ENCODE measurements at places on chromosomes 3 and 15.
A peak's percentile ranks its signal among the peaks of the same experiment; 100 is the strongest.

GRCh38 chr3:50294492-50295403 is 2.5 kb upstream of the IFRD2 start:
- no peak for DNase-seq

DNA sequence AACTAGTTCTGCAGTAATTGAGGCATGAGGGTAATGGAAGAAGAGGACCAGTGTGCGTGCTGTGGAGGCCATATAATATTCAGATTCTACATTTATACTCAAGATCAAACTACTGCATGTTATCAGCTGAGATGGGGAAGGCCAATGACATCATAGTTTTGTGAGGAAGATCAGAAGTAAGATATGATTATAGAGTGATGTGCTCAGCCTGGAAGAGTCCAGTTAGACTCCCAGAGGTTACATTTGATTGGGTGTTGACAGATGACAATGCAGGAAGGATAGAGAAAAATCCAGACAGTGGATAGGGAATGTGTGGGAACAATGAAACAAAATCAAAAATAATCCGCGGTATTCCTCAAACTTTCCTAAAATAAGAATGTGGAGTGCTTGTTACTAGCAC is 35.4 kb downstream of the GOLIM4 start:
- DNase-seq = no peak

DNA sequence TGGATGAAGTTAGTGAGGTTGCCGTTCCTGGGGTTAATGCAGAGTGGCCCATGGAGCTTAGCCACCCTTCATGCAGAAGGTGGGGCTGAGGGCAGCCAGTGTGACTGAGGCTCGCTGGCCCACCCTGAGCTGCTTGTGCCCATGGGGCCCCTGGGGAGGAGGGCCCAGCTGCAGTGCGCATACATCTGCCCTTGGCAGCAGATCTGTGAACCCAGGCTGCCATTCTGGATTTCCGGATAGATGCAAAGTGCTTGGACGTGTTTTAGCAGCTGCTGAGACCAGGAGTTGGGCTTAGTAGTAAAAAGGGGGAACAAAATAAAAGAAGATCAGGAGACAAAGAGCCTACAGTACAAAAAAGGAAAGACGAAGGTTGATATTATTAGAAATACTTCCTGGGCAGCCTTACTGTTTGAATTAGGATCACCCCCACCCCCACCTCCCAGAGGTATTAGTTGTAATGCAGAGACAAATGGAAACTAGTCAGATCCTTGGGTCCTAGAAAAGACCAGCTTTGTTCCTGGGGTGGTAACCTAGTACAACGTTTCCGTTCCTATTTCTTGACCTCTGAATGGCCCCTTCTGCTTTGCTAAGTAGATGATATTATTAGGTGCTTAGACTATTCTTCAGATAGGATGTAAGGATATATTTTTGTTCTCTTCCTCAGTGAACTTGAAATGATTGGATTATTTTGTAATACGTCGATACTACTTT is 70.2 kb downstream of the IGF1R start:
- no peak for DNase-seq

GRCh38 chr3:86989006-86989405 is 1.9 kb downstream of the VGLL3 start:
- DNase-seq = no peak

DNA sequence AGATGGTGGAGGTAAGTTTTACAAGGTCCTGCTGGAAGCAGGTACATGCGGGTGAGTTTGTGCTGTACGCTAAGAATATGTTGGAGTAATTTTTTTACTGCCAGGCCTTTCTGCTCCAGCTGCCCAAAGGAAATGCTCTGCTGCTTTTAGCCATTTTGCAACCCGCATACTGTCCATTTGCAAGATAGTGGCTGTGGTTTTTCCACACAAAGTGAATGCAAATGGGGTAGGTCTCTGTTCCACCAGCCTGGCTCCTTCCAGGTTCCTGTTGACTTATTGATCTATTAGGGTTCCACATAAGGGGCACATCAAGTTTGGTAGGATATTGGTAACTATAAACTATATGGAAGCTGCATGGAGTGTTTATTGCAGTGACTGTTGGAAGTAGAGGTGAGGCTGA is 227.1 kb downstream of the SI start:
- DNase-seq = no peak

DNA sequence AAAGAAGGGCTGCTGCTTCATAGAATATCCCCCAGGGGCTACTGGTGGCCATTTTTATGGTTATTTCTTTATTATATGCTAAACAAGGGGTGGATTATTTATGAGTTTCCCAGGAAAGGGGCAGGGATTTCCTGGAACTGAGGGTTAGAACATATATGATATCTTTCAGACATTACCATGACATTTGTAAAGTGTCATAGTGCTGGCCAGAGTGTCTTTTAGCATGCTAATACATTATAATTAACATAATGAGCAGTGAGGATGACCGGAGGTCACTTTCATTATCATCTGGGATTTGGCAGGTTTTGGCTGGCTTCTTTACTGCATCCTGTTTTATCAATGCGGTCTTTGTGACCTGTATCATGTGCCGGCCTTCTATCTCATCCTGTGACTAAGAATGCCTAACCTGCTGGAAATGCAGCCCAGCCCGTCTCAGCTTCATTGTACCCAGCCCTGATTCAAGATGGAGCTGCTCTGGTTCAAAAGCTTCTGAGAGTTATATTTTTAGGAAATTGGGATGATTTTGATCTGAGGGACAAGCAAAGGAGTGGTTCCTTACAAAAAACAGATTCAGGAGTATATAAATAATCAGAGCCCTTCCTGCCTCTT is 9.1 kb upstream of the ZBTB20 start:
- no peak for DNase-seq

DNA sequence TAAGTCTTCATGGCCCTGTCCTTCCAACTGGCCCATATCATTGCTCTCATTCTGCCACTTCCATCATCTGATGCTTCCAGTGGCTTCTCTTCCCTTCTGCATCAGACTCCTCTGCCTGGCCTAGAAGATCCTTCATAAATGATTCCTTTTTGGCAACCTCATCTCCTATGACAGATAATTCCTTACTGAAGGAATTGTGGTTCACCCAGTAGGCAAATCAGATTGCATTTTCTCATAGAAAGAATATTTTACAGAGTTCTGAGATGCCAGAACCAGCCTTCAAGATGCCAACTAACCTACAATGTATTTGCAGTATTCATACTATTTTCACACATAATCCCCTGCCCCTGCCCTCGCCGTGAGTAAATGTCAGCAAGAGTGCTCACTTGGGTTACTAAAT is 423.0 kb upstream of the TGFBR2 start:
- DNase-seq = no peak

- no peak for DNase-seq
Measured at GRCh38 chr3:104519068-104519467, 847.6 kb upstream of the ALCAM start.

DNA sequence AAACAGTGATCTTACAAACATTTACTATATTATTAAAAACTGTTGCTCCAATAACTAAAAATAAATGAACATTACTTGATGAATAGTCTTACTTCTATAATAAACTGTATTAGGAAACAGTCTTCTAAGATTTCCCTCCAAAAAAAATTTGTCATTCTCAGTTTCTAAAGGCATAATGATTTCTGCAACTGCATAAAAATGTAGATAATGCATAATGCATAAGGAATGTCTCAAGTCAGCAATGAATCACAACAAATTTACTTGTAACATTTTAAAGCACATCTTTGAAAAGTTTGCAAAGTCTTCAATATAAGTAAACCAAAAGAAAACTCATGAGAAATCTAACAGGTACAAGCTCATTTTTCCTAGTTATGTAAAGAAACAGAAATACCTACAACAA is 113.5 kb downstream of the VPS13C start:
- peak; percentile 15 for DNase-seq

DNA sequence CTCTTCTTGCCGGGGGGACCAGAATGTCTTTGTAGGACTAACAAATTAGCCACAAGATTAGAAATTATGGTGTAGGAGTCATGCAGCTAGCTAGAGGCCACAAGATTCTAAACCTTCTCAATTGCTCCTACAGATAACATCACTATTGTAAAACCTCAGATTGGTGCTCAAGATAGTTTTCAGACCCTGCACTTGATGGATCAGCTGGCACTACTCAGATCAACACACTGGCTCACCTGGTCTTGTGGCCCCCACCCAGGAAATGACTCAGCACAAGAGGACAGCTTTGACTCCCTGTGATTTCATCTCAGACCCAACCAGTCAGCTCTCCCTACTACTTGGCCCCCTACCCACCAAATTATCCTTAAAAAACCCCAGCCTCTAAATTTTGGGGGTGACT is 124.1 kb upstream of the RASGRP1 start:
- no peak for DNase-seq

DNA sequence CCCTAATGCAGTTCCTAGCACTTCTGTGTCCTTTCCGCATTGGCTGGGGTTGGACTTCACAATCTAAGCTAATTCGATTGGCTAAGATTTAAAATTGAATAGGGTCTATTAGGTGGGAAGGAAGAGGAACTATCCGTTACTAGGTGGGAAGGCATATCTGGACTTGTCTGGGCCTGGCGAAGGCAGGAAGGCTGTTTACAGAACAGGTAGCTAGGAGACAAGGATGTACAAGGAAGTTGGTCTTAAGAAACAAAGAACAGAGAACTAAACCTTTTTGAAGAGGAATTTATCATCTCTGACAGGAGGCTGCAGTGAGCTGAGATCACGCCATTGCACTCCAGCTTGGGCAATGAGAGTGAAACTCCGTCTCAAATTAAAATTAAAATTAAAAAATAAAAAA is 17.3 kb upstream of the ATG7 start:
- no peak for DNase-seq

GRCh38 chr3:187504435-187504834 is 136.2 kb downstream of the RTP4 start:
- DNase-seq = no peak

DNA sequence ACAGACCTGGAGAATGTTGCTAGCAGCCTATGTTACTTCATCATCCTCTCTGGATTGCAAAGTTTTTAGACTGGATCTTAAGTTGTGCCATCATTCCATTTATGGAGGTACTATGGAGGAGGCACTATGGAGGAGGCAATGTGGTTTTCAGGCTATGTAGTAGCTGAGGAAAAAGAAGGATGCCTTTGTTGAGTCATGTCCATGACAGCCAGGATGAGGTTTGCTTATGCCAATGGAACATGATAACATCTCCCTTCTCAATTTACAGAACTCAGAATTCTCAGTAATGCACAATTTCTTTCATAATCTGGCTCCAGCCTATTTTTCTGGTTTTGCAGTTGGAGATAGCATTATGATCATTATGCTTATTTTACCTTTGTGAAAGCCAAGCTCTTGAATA is 65.9 kb upstream of the TMEM108 start:
- no peak for DNase-seq

GRCh38 chr15:82127581-82127980 is 81.8 kb upstream of the MEX3B start:
- DNase-seq = no peak

DNA sequence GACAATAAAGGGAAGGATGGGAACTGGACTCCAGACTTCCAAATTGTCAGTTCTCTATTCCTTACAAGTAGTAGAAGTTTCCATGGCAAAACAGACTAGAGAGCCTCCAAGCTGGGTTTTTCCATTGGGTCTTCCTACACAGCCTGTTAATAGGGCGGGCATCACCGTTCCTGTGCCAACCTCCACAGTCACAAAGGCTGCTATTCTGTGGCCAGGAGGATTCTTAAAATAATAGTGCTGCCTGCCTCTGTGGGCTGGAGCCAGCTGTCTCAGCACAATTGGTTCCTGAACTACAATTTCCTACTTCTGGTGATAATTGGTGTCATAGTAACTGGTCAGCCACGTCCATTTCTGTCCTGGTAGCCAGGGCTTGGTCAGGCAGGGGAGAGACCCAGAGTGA is 38.6 kb downstream of the LYZL4 start:
- DNase-seq = no peak

- peak; percentile 64 for DNase-seq
Measured at GRCh38 chr3:37904601-37905000, 42.9 kb downstream of the CTDSPL start.

DNA sequence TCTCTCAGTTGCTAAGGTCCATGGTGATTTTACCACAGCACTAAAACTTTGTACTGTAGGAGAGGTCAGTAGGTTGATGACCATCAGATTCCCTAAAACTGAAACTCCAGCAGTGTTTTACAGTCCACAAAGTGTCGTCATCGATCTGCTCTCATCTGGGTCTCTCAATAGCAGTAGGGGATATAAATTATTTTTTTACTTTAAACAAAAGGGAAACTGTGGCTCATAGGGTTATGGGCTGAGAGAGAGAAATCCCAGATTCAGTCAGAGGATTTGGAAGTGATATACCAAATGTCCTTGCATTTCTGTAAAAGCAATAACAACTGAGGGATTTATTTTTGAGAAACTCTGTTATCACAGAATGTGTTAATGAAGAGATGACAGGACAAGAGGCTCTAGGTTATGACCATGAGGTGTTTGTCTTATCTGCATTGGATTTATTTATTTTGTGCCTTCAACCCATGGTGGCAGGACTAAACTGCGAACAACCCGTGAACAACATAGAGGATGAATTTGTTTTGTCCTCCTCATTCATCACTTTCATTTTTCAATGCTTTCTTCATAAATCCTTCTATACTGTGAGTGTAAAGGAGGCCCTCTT is 869.7 kb downstream of the OTOL1 start:
- DNase-seq = no peak

GRCh38 chr15:46646490-46646889 is 1011.7 kb downstream of the SQOR start:
- no peak for DNase-seq

- DNase-seq = no peak
Measured at GRCh38 chr3:136255672-136256406, 5.7 kb downstream of the PCCB start.

GRCh38 chr15:55917881-55918296 is 75.5 kb downstream of the NEDD4 start:
- peak; percentile 44 for DNase-seq

- DNase-seq = no peak
Measured at GRCh38 chr3:186365202-186365974, 3.4 kb upstream of the DGKG start.

DNA sequence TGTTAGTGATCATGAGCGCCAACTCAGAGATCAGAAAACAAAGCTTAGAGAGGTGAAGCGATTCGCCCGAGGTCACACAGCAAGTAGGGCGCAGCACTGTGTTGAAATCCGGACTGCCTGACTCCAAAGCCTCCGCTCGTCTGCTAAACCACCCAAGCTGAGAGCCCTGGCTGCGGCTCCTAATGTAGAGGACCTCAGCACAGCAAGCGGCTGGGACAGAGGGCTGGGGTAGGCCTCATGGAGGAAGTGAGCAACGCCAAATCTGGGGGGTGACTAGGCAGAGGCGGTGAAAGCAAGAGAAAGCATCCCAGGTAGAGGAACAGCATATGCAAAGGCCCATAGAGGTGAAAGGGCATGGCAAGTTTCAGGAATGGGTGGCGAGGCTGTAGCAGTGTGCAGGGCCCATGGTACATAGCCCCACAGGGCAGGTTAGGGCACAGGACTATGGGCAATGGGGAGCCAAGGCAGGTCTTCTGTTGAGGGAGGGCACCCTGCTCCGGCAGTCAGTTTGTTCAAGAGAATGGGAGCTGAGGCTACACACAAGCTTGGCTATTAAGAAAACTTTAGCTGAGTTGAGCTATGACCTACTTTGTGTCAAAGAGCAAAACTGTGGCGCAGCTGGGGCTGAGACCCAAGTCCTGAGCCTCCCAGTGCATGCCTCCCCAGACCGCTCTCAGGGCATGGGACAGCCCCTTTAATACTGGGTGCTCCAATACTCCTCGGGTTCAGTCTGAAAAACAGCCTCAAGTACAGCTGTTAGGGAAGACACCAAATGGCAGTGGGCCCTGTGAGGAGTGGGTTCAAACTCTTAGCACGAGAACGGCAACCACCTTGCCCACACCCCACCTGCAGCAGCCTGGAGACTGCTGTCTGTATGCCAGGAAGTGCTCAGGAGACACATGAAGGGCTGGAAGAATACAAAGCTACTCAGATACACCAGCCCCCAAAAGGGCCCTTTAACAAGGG is 988 bp upstream of the CFAP92 start:
- no peak for DNase-seq

Data from GM03348 (cell line).